ENCODE measurements at places on chromosomes 4 and X.
A peak's percentile ranks its signal among the peaks of the same experiment; 100 is the strongest.

DNA sequence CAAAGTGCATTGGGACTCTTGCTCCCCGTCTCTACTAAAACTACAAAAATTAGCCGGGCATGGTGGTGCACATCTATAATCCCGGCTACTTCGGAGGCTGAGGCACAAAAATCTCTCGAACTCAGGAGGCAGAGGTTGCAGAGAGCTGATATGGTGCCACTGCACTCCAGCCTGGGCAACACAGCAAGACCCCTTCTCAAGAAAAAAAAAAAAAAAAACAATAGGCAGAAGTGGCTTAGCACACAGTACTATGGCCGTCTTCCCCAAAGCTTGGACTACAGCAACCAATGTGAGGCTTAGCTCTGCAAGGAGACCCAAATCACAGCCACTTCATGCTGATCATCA lies 162.8 kb upstream of the PRDX4 start:
- DNase-seq, result no peak

- no peak for DNase-seq
Observed at GRCh38 chr4:92120810-92121498, 182.8 kb upstream of the GRID2 start.

GRCh38 chrX:120244735-120245498 lies 5.7 kb upstream of the ZBTB33 start:
- DNase-seq, result peak; percentile 47

DNA sequence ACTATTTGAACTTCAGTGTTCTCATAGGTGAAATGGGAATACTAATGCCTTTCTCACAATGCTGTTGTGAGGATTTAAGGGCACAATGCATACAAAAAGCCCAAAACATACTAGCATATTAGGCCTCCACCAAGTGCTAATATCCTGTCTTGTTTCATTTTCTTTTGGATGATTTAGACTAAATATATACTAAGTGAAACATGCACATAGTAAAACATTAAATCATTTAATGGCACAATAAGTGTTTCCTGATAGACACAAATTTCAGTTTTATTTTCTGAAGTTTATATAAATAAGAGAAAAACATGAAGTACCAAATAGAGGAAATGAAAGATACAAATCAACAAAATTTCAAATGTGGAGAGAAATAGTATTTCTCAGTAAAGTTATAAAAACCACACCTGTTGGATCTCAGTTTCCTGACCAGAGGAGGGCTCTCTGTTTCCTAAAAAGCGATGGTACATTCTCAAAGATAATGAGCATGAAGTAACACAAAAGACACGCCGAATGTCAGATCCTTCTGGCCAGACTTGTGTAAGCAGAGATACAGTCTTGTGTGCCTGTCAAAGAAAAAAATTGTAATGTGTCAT lies 25.1 kb downstream of the DDX60 start:
- no peak for DNase-seq

GRCh38 chr4:68953056-68953596 lies 1.5 kb upstream of the UGT2A3 start:
- DNase-seq, result no peak

DNA sequence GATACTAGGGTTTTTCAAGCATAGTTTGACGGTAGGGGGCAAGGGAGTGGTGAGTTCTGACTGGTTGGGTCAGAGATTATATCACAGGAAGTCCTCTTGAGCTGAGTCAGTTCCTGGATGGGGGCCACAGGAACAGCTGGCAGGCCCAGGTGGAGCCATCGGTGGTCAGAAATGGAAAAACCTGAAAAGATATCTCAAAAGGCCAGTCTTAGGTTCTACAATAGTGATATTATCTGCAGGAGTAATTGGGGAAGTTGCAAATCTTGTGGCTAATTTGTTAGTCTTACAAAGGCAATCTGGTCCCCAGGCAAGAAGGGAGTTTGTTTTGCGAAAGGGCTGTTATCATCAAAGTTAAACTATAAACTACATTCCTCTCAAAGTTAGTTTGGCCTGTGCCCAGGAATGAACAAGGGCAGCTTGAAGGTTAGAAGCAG lies 159.3 kb downstream of the PTCHD1 start:
- no peak for DNase-seq

DNA sequence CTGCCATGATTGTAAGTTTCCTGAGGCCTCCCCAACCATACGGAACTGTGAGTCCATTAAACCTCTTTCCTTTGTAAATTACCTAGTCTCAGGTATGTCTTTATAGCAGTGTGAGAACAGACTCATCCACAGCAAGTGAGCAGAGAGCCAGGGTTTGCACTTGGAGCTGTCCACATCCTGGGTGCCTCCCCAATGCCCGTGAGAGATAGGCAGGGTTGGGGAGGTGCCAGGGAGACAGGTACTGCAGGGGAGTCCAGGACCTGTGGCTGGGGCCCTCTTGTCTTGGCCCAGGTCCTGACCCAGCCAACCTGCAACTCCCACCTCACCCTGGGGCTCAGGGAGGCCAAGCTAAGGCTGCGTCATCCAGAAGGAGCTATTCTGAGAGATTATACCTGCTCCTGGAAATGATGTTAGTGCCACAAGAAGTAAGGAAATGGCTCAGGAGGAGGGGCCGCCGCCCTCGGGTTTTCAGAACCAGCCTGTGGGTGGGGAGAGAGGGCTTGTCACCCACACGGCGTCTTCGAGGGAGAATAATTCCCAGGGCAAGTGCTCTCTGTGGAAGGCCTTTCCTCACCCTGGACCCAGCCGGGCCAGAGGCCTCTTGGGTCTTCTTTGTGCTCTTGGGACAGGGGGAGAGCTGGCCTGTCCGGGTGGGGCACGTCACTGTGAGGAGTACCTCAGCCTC lies 66.5 kb downstream of the ADRA2C start:
- DNase-seq, result no peak

GRCh38 chr4:59258002-59258401 lies 1942.1 kb upstream of the ADGRL3 start:
- no peak for DNase-seq

DNA sequence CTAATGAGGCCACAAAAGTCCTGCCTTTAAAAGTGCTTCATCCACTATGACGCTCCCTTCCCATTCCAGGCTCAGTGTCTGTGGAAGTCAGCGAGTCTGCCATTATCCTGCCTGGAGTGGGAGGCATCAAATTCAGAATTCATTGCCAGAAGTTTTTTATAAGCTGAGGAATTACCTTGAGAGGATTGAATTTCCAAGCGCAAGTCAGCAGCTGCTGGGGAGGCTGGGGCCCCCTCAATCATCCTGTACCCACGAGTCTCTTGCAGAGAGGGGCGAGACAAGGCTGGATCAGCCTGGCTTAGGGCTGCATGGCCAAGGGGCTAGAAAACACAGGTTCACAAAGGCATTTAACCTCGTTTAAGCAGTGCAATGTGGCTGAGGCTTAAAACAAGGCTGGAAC lies 170.5 kb upstream of the NOCT start:
- no peak for DNase-seq

- DNase-seq, result no peak
Observed at GRCh38 chr4:169202145-169202699, 68.5 kb downstream of the SH3RF1 start.

DNA sequence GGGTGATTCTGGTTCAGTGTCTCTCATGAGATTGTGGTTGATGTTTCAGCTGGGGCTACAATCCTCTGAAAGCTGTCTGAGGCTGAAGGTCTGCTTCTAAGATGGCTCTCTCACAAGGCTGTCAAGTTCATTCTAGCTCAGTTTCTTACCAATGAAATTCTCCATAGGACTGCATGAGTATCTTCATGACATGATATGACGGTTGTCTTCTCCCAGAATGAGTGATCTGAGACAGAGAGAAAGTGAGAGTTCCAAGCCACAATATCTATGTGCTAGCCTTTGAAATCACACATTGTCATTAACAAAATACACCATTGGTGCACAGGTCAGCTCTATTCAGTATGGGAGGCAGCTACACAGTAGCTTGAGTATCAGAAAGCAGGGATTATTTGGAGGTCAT lies 27.3 kb downstream of the PITX2 start:
- no peak for DNase-seq

DNA sequence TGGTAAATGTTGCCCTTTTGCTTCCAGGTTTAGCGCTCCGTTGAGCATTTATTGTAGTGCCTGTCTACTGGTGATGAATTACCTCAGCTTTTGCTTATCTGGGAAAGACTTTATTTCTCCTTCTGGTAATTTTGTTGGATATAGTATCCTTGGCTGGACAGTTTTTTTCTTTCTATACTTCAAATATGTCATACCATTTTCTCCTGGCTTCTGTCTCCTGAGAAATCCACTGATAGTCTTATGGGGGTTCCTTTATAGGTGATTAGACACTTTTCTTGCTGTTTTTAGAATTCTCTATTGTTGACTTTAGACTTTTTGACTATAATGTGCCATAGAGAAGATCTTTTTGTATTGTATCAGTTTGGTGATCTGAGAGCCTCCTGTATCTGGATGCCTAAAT lies 73.5 kb downstream of the ARFIP1 start:
- DNase-seq, result no peak

DNA sequence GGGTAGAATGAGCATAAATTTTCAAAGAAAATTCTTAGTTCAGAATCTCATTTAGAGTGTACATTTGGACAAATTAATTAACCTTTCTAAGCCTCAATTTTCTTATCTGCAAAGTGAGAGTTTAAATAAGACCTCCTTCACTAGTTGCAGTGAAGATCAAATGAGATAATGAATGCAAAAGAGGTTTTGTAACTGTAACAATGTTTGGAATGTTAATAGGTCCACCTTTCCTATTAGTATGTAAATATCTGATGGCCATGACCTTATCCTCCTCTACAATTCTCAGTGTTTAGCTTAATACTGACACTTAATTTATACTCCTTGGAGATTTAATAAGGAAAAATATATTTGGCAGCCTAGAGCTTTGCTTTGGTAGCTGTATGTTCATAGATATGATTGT lies 138.8 kb downstream of the GABRG1 start:
- DNase-seq, result no peak

DNA sequence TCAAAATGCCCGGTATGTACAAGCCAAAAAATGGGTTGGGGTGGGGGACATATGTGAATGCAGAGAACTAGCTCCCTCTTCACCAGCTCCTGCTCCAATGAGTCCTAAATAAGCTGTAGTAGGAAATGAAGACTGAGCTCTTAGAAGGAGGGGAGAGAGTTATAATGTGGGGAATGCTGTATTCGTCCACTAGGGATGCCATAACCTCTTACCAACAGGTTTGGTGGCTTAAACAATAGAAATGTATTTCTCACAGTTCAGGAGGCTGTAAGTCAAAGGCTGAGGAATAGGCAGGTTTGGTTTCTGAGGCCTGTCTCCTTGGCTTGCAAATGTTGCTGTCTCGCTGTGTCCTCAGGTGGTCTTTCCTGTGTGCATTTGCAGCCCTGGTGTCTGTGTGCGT lies 4.4 kb upstream of the INPP4B start:
- no peak for DNase-seq

DNA sequence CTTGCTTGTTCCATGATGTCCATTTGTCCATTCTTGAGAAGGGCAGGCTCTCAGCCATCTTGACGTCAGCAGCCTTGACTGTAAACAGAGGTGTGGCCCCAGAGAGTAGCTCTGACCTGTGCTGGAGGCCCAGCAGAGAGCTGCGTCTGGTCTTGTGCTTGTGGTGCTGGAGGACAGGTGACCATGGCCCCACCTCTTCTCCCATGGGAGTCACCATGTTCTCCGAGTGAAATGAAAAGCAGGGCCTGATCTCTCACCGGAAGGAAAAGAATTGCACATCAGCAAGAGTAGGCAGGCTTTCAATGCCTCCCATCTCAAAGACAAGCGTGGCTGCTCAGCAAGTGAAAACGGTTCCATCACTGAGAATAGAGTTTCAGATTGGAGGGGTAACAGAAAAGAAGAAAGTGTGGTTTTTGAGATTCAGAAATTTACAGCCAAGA lies 11.5 kb downstream of the PARM1 start:
- no peak for DNase-seq

- no peak for DNase-seq
Observed at GRCh38 chr4:75821966-75822365, 80.3 kb downstream of the PPEF2 start.

- DNase-seq, result no peak
Observed at GRCh38 chr4:110628663-110629213, 5.9 kb upstream of the PITX2 start.

GRCh38 chr4:184282895-184283654 lies 65.4 kb upstream of the ENPP6 start:
- no peak for DNase-seq

DNA sequence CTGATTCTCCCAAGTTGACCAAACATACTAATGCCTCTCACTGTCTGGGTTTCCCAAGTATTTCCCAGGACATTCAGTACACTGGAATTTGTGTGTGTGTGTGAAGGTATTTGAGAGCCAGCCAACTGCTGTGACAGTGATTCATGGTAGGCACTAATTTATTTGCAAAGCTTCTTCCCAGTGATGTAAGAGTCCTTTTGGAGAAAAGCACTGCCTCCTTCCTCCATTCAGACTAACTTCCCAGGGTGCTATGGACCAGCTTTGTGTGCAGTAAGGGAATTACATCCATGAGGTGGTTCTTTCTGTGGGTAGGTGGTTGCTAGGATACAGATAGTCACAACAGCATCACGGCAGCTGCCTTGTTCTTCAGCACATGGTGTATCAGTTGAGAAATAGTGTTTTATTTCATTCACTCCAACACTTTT lies 8.7 kb downstream of the EGF start:
- DNase-seq, result no peak

GRCh38 chrX:12060489-12061260 lies 77.6 kb upstream of the FRMPD4 start:
- DNase-seq, result no peak

DNA sequence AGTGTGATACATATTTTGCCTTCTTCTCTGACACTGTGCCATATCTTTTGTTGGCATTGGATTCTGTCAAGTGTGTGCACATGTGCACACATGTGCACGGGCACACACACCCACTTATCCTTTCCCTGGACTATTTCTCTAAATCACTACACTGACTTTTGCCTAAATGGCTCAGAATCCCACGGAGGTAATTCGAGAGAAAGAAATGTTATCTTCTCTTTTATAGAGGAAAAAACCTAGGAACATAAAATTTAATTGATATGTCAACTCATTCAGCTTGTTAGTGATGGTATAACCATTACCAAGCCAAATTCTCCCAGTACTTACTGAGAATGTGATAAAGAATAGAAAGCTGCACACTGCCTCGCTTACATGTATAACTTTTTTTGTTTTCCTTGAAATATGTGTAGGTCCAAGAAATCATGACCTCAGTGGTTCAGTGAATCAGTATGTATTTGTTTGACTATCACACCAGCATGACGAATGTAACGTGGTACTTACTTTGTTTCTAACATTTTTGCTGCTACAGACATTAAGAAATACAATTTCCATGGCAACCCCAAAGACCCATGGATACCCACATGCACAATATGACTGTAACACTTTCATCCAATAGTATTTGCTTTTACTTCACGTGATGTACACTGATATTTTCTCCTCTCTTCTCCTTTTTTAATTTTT lies 163.0 kb downstream of the PCDH7 start:
- DNase-seq, result no peak

DNA sequence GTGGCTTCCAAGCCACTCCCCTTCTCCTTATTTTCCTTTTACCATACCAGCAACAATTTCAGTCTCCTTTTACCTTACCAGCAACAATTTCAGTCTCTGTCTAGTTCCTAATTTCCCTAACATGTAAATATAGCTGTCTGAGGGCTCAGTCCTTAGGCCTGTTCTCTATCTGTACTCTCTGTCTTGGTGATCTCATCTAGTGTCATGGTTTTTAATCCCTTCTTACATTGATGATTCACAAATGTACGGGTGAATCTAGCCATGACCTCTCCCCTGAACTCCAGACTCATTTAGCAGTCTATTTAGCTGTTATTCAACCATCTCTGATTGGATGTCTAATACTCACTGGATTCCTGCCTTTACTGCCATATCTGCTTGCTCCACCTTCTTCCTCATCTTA lies 7.2 kb downstream of the IL15 start:
- no peak for DNase-seq

- DNase-seq, result no peak
Observed at GRCh38 chr4:41602886-41603498, 65.0 kb downstream of the LIMCH1 start.
